ENCODE measurements at places on chromosomes 3 and 15.

DNA sequence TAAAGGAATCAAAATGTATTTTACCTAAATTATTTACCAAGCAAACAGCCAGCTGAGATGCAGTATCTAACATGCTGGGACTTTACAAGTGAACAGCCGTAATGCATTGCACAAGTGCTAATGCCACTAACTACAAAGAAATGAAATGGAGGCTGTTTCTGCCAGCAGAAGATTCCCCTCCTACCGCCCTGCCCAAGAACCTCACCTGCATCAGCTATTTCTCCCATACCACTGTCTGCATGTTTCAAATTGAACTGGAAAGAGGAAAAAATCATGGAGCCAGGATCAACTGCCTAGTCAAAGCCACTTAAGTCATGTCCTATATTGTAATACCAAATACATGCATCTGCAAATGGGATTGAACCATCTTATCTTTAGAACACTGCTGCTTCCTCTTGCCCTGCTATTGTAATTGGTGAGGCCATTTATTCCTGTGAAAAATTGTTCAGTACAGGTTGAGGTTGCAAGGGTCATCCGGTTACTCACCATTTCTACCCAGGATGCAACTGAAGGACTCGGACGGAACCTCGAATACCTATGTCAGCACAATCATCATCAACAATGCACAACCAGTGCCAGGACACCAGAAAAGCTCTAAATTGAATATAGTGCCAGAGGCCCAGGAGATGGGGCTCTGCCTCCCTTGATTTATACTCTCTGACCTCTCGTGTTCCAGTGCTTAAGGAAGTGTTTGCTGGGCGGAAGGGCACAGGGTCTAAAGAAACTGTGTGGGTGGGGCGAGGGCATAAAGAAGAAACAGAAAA lies 27.5 kb downstream of the ANXA2 start:
- DNase-seq: no peak

GRCh38 chr3:157070678-157070999 lies 89.3 kb downstream of the CCNL1 start:
- no peak for DNase-seq

DNA sequence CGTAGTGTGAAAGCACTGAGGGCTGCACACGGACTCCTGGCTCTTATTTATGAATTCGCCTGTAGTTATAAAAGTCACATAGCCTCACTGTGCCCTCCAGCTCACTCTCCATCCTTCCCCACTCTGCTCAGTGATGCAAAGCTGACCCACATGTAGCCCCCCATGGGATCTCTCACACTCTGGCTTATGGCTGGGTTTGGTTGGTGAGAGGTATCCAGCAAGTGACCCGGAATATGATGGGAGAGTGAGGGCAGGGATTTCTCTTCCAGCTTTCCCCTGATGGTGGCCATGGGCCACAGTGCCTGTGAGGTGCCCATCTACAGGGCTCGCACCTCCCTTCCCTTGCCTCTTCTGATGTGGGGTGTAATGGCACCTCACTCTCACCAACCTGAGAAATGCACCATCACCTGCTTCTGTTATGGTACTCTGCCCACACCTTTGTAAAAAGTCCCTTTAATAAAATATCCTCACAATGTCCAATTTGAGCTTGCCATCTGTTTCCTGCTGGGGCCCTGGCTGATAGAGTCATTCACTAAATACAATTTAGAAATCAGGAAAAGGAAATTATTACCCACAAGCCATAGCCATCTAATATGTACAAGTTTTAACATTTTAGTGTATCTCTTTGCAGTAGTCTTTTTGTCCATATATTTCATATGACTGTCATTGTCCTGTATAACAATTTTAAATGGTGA lies 93.6 kb downstream of the SCN11A start:
- DNase-seq: no peak

DNA sequence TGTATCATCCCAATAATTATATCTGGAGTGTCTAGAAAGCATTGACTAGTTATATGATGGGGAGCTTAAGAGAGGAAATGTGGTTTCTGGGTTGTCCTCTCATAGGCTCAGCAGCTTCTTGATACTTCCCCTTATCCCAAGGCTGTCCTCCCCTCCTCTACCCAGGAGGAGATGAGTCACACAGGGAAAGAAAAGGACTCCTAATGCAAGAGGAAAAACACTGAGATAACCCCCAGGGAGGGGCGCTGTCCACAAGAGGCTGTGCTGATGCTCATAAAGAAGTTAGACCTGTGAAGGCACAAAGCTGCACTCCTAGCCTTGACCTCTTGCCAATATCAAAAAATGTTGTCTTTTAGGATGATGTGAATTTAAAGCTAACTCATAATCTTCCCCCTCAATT lies 28.8 kb upstream of the GYG1 start:
- DNase-seq: no peak

GRCh38 chr15:50059203-50059772 lies 59.7 kb downstream of the ATP8B4 start:
- DNase-seq: no peak

DNA sequence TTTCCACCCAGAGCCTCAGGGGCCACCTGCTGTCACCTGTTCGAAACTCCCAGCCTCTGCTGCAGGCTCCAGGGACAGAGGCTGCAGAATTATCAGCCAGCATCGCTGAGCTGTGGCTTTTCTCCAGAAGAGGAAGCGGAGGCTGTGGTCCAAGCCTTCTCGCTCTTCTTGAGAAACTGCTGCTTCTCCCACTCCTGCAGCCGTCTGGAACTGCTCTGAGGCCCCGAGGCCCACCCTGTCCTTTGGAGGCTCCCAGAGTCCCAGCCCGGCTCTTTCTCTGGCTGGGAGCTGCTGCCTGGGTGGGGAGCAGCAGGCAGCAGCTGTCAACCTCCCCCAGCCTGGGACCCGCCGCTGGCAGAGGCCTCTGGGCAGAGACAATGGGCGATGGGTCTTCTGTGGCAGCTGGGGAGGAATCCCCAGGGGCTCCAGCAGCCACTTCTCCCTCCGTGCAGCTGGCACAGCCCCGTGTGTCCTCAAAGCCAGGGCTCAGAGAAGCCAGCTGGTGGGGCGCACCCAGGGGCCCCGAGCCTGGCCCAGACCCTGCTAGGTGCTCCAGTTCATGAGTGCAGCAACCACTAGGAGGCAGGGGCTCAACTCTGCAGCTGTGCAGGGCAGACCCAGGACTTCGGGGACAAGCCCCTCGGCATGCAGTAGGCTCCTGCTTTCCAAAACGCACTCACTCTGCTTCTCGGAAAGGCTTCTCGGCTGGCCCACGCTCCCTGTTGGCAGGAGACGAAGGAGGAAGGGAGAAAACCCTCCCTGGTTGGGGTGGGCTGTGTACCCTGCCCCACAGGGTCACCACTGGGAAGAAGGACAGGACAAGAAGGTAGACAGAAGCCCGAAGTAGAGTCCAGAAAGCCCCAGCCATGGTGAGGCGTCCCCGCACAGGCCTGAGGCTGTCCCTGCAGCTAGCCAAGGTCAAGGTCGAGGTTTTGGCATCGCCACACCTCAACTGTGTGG lies 49.9 kb upstream of the FURIN start:
- DNase-seq: peak; percentile 7

DNA sequence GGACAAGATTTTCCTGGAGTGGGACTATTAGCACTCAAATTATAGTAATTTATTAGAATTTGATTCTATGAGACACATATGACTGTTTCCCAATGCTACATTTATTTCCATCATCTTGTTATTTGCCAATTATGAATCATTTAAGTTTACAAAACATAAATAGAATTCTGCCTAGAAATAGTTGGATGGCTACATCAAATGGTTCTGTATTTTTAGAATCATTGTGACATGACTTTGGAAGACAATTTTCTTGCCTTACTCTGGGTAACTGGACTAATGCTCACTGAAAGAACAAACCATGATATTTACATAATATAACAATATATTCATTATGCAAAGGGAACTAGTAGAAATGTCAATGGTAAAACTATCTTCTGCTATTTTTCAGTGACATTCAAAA lies 173.5 kb downstream of the ZIC1 start:
- DNase-seq: no peak

- no peak for DNase-seq
Measured at GRCh38 chr3:100710261-100710968, 1.1 kb downstream of the TFG start.

- no peak for DNase-seq
Measured at GRCh38 chr3:160112481-160112880, 112.7 kb upstream of the C3orf80 start.

DNA sequence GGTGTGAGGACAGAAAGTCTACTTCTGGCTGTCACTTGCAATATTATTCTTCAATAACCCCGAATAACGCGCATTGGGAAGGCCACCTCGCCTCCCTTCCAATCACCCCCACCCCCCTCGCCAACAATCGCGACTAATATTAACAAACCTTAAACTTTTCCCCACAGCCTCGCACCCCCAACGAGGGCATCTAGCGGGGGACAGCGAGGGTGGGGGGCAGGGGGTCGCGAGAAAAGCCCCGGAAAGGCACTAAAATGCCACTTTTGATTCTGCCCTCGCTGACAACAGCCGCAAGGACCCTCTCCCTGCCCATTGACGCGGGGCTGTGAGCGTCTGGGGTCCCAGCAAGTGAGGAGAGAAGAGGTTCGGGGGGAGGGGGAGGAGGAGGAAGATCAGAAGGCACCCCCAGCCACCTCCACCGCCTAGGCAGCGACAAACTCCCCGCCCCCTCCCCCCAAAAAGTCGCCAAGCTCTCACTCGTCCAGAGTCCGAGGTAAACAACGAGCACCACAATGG lies 868 bp downstream of the SATB1 start:
- no peak for DNase-seq
